ENCODE measurements at places on chromosomes 1 and 21.

DNA sequence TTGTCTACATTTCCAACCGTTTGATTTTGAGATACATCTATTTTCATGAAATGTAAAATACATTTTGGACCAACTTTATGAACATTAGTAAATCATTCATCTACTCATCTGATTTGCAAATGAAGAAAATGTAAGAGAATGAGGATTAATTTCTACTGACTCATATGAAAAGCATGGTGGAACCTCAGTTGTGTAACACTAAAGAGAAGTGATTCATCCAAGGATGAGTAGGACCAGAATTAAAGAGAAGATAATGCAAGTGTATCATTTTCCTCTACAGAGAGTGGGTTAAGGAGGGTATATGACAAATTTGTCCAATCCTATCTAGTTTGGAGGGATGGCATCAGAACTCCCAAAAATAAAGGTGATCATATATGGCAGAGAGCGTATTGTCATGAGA lies 1967.6 kb downstream of the MRPL39 start:
- no peak for DNase-seq

- DNase-seq: no peak
Observed at GRCh38 chr1:235012436-235013210, 116.0 kb downstream of the TOMM20 start.

DNA sequence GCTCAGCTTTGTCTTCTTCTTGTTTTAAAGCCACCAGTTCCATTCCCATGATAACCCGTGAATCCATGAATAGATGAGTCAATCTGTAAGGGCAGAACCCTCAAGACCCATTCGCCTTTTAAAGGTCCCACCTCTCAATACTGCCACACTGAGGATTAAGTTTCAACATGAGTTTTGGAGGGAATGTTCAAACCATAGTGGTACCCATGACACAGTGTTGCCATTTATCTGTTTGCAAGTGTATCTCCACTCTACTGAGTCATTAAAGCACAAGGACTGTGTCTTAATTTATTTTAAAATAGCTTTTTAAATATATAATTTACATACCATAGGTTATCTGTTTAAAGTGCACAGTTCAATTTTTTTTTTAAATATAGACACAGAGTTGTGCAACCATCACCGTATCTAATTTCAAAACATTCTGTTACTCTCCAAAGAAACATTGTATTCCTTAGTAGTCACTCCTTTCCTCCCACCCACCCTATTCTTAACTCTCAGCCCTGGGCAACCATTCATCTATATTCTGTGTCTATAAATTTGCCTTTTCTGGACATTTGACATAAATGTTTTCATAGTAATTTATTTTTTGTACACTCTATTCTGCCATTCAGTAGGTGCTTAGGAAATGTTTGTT lies 4.8 kb upstream of the IL24 start:
- no peak for DNase-seq

- DNase-seq: no peak
Observed at GRCh38 chr1:245770156-245770555, 615.4 kb downstream of the KIF26B start.

GRCh38 chr1:28087614-28088167 lies 719 bp downstream of the EYA3 start:
- no peak for DNase-seq

GRCh38 chr1:2989976-2990375 lies 31.3 kb upstream of the ACTRT2 start:
- DNase-seq: no peak

GRCh38 chr21:26406526-26406925 lies 166.6 kb downstream of the CYYR1 start:
- DNase-seq: no peak

DNA sequence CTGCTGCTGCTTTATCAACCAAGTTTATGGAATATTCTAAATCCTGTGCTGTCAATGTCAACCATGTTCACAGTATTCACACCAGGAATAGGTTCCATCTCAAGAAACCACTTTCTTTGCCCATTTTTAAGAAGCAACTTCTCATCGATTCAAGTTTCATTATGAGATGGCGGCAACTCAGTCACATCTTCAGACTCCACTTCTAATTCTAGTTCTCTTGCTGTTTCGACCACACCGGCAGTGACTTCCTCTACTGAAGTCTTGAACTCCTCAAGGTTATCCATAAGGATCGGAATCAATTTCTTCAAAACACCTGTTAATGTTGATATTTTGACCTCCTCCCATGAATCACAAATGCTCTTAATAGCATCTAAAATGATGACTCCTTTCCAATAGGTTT lies 39.7 kb upstream of the IFNLR1 start:
- DNase-seq: no peak

GRCh38 chr1:108114033-108114599 lies 86.0 kb downstream of the SLC25A24 start:
- DNase-seq: no peak

- DNase-seq: no peak
Observed at GRCh38 chr21:20308586-20309315, 689.5 kb upstream of the NCAM2 start.

GRCh38 chr1:55380355-55380970 lies 165.3 kb upstream of the USP24 start:
- DNase-seq: no peak

DNA sequence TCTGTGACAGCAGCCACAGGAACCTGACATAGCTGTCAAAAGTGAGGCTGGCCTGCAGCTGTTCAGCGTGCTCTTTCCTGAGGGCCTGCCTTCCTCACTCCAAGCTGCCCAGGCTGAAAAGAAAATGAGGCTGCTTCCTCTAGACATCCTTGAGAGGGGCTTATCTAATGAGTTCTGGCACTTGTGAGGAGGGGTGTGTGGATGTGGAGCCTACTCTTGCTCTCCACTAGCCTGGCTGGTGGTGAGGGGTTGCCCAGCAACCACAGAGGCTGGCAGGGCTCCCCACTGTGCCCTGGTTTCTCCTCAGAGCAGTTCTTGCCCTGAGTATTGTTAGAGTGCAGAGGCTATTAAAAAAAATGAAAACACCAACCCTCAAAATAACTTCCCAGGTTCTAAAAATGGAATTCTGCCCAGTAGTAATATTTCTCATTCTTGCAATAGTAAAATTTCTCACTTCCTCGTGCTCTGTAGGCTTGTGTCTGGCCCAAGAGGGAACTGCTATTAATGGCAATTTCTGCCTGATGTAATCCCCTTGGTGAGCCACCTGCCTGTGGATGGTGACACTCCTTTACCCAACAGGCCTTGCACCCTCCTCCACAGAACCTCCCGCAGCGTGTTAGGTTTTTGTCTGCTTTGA lies 52.6 kb upstream of the EPS8L3 start:
- no peak for DNase-seq

DNA sequence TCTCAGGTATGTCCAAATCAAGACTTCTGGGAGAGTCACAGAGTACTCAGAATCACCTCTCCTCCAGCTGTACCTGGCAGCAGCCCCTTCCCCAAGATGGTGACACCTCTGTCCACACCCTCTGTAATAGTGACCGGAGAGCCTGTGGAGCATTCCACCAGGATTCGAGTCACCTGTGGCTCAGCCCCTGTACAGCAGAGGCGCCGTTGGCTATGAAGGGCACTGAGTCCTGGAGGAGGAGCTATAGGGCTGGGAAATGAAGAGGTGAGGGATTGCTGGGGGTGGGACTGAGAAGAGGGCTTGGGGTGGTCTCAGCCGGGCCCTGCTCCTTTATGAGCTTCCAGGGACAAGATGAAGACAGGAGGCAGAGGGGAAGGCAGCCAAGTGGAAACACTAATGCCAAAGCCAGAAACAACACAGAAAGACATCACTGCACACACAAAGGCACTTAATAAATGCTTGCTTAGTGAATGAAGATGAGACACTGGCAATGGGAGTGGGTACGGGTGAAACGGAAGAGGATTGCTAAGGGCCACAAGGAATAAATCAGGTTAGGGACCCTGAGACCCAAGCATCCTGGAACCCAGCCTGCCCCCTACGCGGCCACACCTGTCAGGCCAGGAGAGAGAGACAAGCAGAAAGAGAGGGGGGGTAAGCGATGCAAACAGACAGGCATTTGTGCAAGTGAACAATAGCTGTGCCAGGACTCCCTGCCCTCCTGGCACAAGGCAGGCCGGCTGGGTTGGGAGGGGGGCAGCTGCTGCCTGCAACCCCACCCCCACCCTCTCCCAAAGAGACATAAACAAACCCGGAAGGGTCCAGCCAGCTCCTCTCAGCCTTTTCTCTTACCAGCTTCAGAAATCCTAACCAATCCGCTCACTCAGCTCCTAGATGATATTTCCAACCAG lies 3.9 kb downstream of the ARHGEF2 start:
- DNase-seq: no peak

GRCh38 chr1:201039876-201040275 lies 16.4 kb upstream of the KIF21B start:
- no peak for DNase-seq

GRCh38 chr1:71583756-71584155 lies 502.9 kb upstream of the ZRANB2 start:
- no peak for DNase-seq

- DNase-seq: no peak
Observed at GRCh38 chr1:12143631-12144155, 23.1 kb upstream of the TNFRSF1B start.

- DNase-seq: no peak
Observed at GRCh38 chr21:32958288-32959002, 67.3 kb upstream of the OLIG2 start.

DNA sequence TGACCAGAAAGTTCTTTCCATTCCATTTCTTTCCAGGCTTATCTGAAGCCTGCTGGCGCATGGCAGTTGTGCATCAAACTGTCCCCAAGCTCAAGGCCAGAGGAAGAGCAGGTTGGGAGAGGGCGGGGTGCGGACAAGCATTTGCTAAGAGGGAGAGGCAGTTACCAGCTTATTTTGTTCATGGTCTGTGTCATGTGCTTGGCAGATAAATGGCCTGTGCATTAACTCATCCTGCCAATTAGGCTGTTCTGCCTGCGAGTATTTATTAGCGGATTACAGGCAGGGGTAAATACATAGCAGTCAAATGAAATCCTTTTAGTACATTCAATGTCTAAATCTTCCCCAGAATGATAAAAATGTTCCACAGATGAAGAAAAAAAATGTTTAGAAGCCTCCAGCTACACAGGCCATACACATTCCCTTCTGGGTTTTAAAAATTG lies 48.9 kb upstream of the B3GALNT2 start:
- DNase-seq: no peak

DNA sequence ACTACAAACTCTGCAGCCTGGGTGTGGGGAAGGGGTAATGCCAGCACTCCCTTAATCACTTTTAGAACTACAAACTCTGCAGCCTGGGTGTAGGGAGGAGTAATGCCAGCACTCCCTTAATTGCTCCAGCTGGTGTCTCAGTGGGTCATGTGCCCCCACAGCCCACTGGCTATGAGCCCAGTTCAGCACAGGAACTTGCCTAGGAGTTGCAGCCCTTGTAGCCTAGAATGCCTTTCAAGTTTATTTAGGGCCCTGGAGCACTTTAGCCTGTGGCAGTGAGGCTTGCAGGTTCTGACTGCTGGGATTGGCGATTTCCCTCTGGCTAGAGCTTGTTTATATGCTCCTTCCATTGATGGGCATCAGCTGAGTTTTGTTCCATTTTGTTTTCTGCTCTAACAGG lies 17.1 kb downstream of the VN1R5 start:
- DNase-seq: no peak

- DNase-seq: no peak
Observed at GRCh38 chr1:175788586-175789252, 45.3 kb upstream of the TNR start.

DNA sequence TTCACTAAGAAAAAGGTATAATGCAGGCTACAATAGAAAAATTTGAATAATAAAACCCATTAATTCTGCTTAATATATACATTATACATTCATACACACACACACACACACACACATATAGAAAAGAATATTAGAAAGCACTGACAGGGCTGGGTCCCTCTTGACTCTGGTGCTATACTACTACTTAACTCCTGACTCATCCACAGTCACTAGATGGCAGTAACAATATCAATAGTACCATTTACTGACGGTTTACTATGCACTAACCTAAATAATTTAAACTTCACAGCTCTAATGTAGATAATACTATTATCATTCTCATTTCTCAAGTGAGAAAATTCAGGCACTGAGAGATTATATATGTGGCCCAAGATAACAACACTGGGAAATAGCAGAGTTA lies 87.5 kb downstream of the COP1 start:
- DNase-seq: no peak

DNA sequence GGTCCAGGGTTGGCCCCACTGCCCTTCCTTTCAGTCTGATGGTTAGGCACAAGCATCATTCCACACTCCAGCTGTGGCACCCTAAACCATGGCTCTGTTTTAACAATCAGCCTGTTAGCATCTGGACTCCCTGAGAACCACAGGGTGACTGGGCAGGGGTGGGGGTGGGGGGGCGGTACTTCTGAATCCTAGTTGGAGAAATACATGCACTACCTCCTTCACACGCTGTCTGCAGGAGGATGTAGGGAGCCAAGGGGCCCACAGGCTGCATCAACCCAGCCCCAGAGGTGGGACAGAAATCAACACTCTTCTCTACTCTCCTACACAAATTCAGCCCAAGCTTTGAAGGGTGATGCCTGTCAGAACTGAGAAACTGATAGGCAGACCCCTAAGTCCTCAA lies 23.8 kb downstream of the DDX20 start:
- no peak for DNase-seq

- no peak for DNase-seq
Observed at GRCh38 chr1:94901841-94902240, 25.1 kb downstream of the CNN3 start.

DNA sequence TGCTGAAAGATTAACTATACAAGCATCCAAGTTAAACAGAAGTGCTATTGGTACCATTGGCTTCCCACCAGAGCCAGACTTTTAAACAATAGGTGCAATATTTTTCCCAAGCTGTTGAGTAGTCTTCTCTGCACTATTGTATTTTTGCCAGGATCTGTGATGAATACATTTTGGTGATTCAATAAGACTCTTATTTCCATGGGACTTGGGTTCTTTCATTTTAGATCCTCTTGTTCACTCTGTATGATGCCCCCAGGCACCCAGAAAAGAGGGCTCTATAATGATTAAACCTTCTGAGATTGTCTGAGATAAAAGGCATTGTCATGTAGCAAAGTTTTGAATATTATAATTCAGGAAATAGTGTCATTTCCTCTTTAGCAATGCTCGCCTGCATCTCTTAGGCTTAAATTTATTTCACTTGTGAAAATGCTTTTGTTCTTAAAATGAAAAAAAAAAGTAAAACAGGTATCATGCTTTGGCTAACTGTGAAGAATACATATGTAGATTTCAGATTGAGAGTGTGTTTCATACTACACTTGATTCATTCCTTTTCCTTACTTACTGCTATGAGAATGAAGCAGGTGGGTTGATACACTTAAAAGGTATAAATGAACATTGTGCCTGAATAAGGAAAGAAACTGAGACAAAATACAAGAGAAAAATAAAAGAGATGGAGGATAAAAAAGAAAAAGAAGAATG lies 275.0 kb downstream of the HMCN1 start:
- DNase-seq: no peak

- DNase-seq: no peak
Observed at GRCh38 chr1:30386156-30386926, 337.0 kb downstream of the MATN1 start.

- DNase-seq: no peak
Observed at GRCh38 chr1:111602974-111603373, 16.6 kb upstream of the RAP1A start.

DNA sequence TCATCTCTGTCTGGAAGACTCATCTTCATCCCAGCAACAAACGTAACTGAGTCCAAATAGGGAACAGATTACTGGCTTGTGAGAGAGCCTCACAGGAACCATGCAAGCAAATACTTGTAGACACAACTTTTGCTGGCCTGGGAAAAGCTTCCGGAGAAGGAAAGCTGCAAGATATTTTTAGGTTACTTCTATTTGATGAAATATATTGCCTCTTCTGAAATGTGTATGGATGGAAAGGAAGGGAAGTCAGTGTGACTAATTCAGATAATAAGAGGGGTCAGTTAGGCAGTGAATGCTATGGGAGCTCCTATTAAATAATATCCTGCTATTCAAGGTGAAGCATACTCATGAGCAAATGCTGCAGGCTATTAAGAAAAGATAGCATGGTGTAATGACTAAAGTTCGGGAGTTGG lies 20.4 kb upstream of the FGGY start:
- DNase-seq: no peak

Data from activated CD8-positive, alpha-beta memory T cell treated with anti-CD3 and anti-CD28 coated beads for 4 hours (primary cell).